ENCODE measurements at places on chromosomes 6 and 20.
A peak's percentile ranks its signal among the peaks of the same experiment; 100 is the strongest.

DNA sequence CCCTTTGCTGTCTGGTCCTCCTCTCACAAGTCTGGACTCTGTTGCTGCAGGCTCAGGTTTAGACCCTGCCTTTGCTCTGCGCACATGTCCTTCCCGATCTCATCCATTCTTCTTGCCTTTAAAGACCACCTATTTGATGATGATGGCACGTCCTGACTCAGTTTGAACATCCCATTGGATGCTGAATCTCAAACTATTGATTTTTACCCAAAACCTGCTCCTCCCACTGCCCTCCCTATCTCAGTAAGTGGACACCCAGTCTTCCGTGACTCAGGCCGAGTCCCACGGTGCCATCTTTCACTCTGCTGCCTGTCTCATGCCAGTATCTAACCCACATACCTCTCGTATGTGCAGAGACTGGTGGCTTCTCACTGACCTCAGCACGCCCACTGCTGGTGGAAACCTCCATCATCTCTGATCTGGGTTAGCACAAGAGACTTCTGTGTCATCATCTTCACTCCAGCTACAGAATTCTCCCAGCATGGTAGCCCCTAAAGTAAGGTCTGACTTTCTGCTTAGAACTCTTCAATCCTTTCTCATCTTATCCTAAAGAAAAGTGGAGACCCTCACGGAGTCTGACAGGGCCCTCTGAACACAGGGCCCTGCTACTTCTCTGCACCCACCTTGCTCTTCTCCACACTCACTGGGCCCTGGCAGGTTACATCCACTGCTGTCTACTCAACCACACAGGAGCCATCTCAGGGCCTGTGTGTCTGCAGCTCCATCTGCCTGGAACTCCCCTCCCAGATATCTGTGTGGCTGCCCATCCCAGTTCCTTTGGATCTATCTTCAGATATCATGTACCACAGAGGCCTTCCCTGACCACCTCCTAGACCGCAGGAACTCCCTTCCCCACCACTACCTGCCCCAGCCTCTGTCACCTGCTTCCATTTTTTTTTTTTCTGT lies 387.1 kb upstream of the AGPAT4 start:
- no peak for DNase-seq

DNA sequence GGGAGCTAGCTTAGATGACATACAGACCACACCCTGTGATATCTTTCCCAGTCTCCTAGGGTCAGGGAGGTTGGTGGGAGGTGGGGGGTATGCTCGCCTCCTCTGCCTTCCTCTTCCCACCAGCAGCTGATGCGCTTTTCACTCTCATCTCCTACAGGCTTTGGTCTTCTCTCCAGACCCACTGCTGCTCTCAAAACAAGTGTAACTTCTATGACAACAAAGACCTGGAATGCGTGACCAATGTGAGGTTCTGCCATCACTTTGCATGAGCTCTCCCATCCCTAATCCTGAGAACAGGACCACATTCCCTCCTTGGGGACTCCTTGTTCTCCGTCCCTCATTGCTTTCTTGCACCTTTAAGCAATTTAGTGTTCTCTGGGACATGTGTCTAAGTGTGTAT lies 2.7 kb downstream of the CTSA start:
- DNase-seq = no peak

DNA sequence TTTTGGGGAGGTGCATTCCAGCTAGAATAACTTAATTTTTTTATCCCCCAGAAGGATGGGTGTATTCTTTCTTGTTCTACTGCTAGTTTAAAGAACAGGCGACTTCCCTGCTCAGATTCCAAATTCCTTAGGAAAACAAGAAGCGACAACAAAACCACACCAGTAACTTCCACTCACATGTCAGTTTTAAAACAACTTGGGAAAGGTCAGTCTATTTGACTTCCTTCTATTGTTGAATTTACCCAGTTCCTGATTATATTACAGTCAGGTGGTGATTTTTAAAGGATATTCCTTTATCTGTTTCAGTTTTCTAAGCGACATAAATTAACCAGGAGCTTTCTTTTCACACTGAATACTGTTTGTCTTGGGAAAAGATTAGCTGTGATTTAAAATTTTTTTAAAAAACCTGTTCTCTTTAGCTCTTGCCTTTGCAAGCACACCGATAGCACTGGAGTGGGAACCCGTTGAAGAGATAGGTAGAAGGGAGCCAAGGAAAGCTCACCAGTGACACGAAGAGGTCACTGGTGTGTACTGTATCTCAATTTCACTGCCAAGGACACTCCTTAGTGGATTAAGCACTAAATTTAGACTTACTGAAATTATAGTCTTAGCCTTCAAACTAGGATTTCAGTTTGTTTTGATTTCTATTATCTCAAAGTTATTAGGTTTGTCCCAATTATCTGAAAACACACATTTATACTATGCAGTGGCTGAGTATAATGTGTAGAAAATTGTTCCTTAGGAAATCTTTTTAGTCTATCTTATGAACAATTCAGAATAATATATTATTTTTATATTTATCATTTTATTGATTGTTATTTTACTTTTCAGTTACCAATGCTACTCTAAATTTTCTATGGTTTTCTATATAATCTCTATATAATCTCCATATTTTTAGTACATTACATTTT lies 22.3 kb downstream of the MARCKS start:
- DNase-seq = peak; percentile 56

DNA sequence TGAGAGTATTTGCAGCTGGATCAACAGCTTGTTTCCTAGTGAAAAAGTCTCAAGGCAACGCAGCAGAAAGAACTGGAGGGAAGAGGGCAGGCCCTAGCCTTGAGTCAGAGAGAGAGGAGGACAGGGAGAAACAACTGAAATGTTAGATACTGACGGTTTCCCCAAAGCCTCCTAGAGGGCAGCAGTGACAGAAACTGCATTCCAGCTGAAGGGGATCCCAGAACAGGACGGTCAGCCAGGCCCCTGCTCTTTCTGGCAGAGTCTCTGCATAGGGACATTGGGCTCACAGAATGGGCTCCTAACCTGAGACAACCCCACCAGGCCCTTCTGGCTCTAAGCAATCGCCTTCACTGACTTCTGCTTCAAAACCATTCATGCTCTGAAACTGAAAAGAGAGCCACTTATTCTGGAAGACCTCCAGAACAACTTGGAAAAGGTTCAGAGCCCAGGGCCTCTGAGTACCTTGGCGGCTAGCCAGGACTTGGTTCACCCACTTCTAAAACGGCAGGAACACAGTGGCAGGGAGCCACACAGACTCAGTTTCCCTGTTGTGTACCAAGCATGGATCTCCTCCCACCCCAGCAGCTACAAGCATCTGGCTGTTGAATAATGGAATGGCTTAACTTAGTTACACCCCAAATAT lies 72.9 kb downstream of the PSMB1 start:
- no peak for DNase-seq

- DNase-seq = no peak
Observed at GRCh38 chr6:38151580-38152500, 332.3 kb downstream of the ZFAND3 start.

GRCh38 chr6:13813621-13814175 lies 659 bp downstream of the MCUR1 start:
- peak; percentile 86 for DNase-seq

DNA sequence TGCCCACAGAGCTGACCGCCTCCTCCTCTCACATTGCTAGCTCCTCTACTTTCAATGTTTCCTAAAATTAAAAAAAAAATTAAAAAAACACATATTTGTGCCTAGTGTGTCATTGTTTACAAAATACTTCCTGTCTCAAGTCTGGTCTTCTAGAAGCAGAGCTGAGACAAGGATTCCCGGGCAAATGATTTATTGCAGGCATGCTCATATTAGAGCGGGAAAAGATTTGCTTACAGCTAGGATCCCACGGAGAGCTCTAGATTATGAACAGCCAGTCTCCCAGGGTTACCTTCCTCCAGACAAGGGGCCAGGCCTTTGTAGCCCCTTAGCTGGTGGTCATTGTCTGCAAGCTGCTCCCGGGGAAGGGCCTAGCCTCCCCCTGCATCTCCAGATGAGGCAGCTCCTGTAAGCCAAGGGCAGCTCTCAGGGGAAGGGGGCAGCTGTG lies 9.4 kb downstream of the PACSIN1 start:
- DNase-seq = no peak

DNA sequence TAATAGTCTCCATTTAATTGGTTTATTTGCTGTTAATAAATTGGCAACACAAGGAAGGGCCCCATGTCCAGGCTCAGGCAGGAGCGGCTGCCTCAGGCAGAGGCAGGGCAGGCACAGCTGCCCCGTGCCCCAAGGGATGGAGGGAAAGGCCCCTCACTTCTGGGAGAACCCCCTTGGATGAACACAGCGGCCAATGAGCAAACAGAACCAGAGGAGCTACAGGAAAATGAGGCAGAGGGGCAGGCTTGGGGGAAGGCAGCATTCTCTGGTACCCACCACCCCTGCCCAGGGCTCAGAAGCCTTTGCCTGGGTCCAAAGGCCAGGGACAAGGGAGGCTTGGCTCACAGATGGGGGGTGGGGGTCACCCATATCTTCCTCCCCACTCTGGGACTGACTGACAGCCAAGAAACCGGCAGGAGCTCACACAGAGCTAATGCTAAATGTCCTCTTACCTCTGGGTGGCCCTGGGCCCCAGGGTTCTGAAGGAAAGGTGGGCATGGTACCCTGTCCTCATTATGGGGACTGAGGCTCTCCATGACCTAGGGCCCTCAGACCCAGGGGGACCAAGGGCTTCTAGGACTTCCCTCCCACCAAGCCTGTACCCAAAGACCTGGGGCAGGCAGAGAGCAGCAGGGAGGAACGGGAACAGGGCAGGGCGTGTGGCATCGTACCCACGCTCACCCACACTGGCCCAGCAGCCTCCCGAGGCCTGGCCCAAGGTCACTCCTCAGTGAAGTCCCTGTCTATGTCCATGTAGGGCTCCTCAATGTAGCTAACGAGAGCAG lies 47.0 kb downstream of the MYH7B start:
- no peak for DNase-seq

DNA sequence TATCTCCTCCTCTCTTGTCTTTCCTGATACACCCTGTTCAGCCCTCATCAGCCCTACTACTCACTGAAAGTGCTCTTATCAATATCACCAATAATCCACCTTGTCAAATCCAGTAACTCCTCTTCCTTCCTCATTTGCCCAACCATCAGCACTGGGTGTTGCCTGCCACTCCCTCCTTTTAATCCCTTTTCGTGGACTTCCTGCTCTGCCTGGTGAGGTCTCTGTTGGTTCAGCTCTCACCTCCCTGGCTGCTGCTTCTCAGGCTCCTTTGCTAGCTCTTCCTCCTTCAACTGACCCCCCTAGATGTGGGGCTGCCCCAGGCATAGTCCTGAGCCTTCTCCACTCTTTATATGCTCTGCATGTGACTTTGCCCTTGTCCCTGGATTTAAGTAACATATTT lies 92.5 kb downstream of the PREP start:
- DNase-seq = no peak

GRCh38 chr6:167712731-167713475 lies 113.8 kb upstream of the AFDN start:
- DNase-seq = peak; percentile 12

- no peak for DNase-seq
Observed at GRCh38 chr6:106027758-106028157, 58.4 kb upstream of the PRDM1 start.

DNA sequence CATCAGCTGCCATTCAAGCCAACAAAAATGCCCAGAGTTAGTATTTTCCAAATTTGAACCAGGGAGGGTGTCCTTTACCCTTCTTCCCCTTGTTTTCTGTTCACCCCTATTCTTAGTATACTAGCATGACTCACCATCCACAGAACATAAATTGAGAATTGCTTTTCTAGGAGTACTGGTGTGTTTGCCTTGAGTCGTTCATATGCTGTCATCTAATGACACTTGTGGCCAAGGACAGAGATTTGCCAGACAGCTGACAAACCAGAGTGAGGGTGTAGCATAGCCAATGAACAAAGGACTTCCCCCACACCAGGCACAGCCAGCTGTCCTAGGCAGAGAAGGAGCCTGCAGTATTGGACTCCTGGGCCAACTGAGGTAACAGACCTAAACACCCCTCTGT lies 62.2 kb downstream of the FILIP1 start:
- DNase-seq = no peak

- DNase-seq = no peak
Observed at GRCh38 chr20:43460172-43460829, 2.6 kb downstream of the SRSF6 start.

DNA sequence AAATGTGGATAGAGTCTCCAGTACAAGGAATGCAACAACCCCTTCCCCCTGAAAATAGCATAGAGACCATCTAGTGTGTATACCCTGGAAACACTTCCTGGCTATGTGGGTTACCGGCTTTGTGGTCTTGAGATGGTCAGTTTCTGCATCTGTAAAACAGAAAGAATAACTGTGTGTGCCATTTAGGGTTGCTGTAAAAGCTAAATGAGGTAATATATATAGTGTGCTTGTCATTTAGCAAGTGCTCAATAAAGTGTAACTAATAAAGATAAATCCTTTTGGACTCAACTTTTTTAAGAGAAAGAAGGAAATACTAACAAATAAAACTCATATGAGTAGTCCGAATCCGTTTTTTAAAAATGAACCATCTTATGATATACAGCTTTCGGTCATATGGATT lies 109.1 kb downstream of the SOBP start:
- no peak for DNase-seq

DNA sequence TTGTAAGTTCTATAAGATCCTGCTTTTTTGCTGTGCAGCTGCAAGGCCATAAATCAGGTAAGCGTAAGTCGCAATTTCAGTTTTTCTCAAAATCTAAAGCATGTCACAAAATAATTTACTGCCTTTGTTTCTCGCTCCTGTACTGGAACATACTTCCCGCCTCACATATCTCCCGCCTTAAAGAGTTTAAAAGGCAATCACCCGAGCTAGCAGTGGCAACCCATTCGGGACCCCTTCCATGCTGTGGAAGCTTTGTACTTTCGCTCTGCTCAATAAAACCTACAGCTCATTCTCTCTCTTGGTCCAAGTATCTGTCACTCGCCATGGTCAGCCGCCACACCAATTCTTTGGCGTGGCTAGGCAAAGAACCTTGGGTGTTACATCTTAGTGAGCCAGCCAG lies 34.0 kb downstream of the CEP85L start:
- no peak for DNase-seq

GRCh38 chr6:15434263-15434662 lies 188.4 kb downstream of the JARID2 start:
- DNase-seq = no peak

- no peak for DNase-seq
Observed at GRCh38 chr6:13892017-13892645, 32.6 kb upstream of the RNF182 start.

DNA sequence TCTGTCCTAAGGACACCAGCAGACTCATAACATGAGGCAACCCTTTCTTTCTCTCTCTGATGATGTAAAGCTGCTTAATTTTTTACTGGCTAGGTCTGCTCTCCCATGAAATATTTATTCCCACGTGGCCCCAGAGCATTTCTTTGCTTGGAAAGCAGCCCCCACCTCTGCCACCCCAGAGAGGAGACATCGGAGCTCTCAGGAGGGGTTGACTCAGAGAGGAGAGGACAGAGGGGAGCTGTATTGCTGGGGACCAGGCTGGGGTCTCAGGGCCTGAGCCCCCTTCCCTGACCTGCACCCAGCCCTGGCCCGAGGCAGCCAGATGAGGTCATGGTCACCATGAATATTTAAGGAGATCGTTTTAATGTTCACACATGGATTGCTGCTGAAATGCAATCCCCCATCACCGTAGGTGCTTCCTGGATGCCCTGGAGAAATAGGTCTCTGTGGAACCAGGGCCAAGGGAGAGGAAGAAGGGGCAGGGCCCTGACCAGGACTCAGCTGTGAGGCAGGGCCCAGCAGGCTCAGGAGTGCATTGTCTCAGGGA lies 117.5 kb downstream of the DLL1 start:
- DNase-seq = no peak

Measured in SK-N-SH (cell line).